Inflammatory macrophage treated with lipopolysaccharide for 4 hours (primary cell): ENCODE measurements at places on chromosomes 5 and 9.
A peak's percentile ranks its signal among the peaks of the same experiment; 100 is the strongest.

- DNase-seq = no peak
Observed at GRCh38 chr9:84903963-84904362, 234.4 kb downstream of the NTRK2 start.

DNA sequence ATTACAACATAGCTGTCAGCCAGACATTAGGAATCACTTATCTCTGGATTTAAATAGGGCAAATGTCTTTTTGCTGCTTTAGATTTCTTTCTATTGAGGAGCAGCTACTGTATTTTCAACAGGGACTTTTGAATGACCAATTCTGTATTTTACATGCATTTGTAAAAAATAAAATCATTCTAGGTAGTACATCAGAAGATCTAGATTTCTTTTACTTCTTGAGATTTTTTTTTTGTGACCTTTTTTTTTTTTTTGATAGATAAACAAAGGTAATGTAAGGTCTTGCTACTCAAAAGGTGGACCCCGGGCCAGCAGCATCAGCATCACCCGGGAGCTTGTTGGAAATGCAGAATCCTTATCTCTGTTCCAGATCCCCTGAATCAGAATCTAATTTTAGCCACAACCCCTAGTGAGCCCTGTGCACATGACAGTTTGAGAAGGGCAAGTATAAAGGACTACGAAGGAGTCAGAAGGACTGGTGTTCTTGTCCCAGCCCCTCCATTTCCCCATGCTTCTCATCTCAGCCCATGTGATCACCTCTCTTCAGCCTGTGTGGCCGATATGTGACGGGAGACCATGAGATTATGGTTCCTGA, 37.7 kb upstream of the CKMT2 start:
- DNase-seq = no peak

- no peak for DNase-seq
Observed at GRCh38 chr9:123679330-123679987, 250.5 kb downstream of the DENND1A start.

- DNase-seq = no peak
Observed at GRCh38 chr5:56791396-56791795, 24.0 kb upstream of the MAP3K1 start.

GRCh38 chr9:36051317-36051716, 14.6 kb downstream of the RECK start:
- DNase-seq = no peak

- peak; percentile 43 for DNase-seq
Observed at GRCh38 chr9:124863371-124863871, 1.5 kb downstream of the ARPC5L start.

DNA sequence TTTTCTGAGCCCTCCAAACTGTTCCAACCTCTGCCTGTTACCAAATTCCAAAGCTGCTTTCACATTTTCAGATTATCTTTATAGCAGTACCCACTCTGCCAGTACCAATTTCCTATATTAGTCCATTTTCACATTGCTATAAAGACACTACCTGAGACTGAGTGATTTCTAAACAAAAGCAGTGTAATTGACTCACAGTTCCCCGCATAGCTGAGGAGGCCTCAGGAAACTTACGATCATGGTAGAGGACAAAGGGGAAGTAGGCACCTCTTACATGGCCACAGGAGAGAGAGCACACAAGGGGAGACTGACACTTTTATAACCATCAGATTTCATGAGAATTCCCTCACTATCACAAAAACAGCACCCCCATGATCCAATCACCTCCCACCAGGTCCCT, 105.0 kb downstream of the DTWD2 start:
- no peak for DNase-seq

- no peak for DNase-seq
Observed at GRCh38 chr5:135076801-135077200, 42.8 kb upstream of the PITX1 start.

- no peak for DNase-seq
Observed at GRCh38 chr5:73768-74502, 18.0 kb upstream of the PLEKHG4B start.

DNA sequence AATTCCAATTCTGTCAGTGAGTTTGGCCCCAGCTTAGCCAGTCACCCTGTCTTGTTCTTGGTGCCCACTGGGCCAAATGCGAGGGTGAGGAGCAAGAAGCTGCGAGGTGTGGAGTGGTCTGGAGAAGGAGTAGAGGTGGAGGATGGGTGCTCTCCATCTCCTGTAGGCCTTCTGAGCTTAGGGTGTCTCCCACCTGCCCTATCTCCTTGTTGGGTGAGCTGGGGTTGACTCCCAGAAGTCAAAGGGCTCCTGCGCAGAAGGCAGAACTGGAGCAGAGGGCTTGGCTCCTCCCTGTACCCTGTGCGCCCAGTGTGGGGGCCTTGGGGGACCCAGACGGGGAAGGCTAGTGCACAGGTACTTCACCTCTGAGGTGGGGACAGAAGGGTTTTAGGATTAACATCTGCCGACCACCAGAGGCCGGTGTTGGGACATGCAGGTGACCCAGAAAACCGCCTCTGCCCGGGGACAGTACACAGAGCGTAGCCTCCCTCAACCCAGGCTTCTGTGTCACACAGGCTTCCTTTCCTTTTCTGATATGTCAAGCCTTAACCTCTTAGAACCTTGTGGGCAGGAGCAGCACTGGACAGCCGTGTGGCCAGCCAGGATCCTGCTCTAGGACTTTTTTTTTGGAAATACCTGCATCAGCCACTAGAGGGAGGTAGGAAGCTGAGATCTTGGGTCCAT, 16.9 kb downstream of the IL5 start:
- peak; percentile 59 for DNase-seq

DNA sequence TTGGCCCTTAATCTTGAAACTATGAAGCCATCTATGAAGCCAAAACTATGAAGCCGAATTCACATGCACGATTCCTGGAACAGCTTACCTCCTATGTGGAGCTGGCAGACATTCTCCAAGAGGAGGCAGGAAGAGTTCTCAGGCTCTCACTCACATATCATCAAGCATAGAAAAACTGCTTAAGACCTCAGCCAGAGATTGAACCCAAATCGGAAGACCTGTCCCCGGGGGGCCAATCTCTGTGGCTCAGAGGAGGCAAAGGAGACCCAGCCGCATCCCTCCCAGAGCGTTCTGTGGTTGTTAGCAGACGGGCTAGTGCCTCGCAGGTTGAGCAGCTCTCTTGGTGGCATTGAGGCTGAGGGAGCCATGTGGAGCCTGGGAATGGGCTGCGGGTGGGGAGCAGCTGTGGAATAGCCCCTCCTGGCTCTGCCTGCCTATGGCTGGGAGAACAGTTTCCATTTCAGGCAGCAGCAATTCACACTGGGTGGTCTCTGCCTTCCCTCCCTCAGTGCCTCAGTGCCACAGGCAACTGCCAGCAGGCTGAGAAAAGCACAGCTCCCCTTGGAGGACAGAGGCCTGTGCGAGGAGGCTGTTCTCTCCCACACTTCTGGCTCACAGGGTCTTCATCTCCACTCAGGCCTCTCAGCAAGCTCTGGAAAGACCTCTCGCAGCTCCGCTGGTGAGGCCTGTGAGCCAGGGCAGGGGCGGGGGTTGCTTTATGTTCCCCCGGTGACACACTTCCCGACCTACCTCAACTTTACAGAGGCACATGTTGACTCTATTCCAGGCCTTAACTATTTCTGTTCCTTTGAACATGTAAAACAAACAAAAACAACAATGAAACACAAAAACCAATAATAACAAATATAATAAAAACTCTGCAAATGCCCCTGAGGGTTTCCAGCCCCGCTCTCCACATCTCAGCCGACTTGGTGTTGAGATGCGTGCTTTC, 17.4 kb upstream of the TMEM174 start:
- DNase-seq = no peak

GRCh38 chr9:126965541-126966428, 51.2 kb downstream of the RALGPS1 start:
- DNase-seq = peak; percentile 27

- DNase-seq = peak; percentile 42
Observed at GRCh38 chr9:98150164-98150563, 31.1 kb upstream of the TRIM14 start.

DNA sequence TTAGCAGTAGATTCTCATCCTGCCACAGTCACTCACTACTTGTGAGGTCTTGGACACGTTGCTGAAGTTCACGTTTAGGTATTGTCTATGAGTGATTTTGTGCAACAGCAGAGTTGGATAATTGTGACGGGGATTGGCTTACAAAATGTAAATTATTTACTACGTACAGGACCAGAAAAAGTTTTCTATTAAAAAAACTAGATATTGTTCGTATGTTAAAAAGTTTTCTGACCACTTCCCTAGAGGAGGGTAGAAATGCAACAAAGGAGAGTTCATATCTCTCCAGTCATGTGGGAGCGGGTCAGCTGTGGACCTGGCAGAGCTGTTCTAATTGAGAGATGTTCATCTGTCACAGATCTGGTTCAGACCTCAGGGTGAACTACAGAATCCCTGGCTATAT, 976.1 kb upstream of the NUDT12 start:
- no peak for DNase-seq

DNA sequence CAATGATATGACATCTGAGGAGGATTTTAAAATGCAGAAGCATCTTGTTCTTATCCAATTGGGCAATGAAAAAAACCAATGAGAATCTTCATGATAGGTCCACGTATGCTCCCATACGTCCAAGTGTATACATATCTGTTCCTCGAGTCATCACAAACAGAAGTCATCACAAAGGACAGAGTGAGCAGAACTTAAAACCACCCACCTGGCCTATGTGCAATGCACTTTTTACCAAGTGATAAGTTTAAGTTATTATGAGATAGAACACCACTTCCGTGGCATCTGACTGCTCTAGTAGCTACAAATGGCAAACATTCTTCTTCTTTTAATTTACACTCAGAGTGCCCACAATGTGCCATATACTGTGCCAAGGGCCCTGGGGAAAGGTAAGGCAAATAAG, 82.4 kb downstream of the PPP2R2B start:
- no peak for DNase-seq

DNA sequence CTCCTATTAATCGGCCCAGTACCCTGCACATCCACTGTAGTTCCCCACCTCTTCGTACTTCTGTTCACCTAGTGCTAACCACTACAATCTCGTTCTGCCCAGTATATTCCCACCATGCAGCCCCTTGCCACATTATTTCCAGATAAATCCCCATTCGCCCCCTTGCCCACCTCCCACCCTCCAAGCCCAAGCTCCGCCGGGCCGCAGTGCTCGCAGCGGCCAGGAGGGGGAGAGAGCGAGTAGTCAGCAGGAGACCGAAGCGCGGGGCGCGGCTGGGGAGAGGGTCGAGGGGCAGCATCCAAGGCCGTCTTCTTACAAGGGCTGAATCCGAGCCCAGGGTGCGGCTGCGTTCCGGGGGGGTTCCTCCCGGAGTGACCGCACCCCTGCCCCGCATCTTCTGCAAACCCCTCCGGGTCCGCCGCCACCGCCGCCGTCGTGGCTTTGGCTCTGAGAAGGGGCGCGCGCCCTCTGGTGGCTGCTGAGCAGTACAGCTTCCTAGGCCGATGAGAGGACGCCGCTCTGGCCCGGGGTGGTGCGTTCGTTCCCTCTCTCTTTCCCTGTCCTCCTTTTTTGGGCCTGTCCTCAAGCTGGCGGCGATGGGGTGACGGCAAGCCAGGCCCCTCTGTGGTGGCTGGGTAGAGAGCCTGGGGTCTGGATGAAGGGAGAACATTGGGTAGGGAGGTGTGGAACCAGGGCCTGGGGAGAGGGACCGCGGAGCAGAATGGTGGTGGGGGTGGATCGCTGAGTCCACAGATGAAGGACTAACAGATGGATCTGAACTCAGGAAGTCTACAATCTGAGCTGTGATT, 30.0 kb upstream of the PSD2 start:
- peak; percentile 73 for DNase-seq

- no peak for DNase-seq
Observed at GRCh38 chr5:139188558-139189270, 9.5 kb downstream of the SIL1 start.

- no peak for DNase-seq
Observed at GRCh38 chr5:139410993-139411828, 7.3 kb upstream of the SPATA24 start.

DNA sequence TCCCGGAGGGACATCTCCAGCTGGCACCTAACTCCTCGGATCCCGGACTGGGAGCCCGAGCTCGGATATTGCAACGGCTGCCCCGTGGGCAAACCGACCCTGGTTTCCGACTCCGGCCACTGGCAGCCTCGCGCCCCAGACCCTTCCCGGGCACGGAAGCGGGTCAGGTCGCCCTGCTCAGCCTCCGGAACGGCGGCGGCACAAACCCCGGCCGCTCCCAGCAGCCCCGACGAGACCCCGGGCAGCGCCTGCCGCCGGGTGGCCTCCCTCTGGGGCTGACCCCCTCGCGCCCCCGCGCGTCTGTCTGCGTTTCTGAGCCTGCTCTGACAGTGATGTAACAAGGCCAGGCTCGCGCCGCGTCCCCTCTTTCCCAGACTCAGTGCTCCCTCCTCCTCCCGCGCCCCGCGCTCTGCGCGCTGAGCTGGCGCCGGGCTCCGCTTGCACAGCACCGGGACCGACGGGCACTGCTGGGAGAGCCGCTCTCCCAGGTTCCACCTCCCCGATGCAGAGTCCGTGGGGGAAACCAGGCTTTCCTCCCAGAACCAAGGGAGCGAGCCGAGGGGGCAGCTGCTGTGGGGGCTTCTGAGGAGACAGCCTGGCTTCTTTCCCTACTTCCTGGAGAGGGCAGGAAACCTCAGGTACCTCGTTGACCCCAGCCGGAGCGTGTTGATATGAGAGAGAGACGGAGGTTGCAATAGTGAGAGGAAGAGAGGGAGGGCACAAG, at the start of gene TMEM215:
TMEM215 (plus strand) TSS at position 373 of the 724 bp plus-strand sequence. CDS start 644 bp downstream, outside the sequence.
- no peak for DNase-seq

DNA sequence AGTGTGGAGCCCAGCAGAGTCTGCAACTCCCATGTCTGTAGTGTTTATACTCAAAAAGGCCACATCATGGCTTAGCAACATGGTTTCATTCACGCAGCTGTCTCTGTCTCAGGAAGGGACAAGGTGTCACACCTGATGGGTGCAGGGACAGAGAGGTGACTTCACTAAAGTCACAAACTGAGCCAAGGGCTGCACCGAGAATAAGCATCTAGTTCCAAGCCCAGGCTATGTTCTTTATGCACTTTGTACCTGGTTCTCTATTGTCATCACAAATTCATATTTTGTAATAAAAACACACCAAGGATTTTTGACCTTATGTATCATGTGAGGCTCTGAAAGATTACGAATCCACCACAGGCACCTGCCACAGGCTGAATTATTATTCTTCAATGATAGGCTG, 64.9 kb upstream of the STK32A start:
- DNase-seq = no peak

GRCh38 chr9:40913096-40913719, 215.3 kb downstream of the FOXD4L6 start:
- DNase-seq = no peak

- DNase-seq = no peak
Observed at GRCh38 chr9:125963932-125964331, 216.8 kb downstream of the PBX3 start.

DNA sequence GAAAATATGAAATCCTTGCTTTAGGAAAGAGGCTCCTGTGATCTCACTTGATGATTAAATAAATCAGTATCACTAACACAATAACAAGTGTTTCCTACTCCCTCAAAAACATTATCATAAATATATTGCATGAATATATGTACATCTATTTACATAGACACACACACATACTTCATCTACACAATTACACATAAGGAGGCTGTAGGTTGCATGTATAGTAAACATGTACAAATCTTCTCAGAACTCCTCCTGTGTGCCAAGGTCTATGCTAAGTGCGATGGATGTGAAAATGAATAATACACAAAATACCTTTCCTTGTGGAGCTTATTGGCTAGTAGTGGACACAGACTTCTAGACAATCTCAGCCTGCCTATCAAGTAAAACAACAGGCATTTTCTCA, 239.9 kb downstream of the AGTPBP1 start:
- DNase-seq = no peak

- DNase-seq = no peak
Observed at GRCh38 chr5:176671890-176672747, 24.8 kb downstream of the TSPAN17 start.
